Memory B cell (primary cell): ENCODE measurements at places on chromosomes 6 and 20.

DNA sequence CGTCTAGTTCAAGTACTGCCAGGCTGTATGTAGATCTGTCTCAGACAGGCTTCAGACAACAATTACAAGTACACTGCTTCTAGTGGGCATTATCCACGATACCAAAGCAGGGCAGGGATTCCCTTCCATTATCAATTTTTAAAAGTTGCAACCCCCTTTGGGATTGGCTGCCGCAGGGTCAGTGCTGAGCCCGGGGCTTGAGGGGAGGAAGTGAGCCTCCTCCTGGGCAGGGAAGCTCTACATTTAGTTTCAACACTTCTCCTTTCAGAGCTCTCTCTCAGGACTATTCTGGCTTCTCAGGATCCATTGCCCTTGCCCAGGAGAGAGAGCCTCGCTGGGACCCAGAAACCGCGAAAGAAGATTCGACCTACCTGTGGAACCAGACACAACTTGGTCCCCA, 1.5 kb downstream of the HTR1B start:
- no peak for DNase-seq

GRCh38 chr20:990293-990959, 11.7 kb downstream of the RSPO4 start:
- DNase-seq = no peak

- no peak for DNase-seq
These were observed 32.3 kb downstream of the RPRD1B start for GRCh38 chr20:38065764-38066375.

GRCh38 chr20:17648791-17649730, 33.0 kb downstream of the RRBP1 start:
- no peak for DNase-seq

DNA sequence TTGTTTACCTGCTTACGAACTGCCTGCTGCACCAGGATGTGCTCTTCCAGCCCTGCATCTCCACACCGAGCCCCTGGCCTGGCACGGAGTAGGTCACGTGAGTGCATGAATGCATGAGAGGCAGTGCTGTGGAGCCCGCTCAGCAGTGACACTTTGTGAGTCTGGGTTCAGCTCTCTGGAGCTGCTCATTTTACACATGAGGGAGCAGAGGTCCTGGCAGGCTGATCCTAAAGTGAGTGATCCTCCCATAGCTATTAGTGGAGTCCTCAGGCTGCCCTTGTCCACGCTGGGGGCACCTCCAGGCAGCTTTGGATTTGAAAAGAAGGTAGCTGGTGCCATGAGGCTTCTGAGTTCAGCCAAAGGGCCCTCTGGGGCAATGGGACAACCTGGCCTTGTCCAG, 64.2 kb downstream of the EDN3 start:
- DNase-seq = no peak

GRCh38 chr6:43395776-43396175, 26.3 kb upstream of the ZNF318 start:
- DNase-seq = no peak

DNA sequence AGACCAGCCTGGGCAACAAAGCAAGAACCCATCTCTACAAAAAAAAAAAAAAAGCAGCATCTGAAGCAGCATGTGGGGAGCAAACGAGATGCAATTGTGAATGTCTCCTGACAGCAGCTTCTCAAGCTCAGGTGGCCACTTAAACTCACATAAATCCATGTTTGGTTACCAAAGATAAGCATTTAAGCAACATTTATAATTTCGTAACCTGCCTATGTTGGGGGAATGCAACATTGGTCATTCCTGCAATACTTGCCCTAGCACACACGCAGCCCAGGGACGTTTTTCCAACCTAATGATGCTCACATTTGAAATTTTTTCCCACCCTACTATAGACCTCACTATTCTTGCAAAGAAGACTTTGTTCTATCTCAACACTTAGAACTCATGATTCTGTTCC, 113.3 kb downstream of the ZFP64 start:
- DNase-seq = no peak

DNA sequence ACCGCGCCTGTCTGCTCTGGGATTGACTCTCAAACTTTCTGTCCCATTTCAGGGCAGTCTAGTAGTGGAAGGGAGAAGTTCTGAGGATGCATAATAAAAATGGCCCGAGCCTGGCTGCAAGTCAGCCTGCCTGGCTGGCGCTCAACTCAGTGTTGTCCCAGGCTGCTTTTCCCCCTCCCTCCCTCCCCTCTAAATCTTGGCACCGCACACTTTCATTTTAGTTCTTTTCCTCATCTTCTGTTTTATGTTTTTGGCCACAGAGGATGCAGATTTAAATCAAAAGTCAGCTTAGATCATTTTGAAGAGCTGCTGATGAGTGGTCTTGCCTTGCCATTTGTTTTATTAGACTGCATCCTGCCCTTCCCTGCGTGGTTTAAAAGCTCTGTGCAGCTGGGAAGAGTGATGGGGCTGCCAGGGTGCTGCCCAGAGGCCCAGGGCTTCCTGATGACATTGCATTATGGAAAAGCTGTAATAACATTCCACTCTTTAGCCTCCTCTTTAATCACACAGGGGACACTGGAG, 6.5 kb upstream of the UQCC2 start:
- DNase-seq = no peak

GRCh38 chr6:134544737-134545136, 226.8 kb upstream of the SGK1 start:
- no peak for DNase-seq

DNA sequence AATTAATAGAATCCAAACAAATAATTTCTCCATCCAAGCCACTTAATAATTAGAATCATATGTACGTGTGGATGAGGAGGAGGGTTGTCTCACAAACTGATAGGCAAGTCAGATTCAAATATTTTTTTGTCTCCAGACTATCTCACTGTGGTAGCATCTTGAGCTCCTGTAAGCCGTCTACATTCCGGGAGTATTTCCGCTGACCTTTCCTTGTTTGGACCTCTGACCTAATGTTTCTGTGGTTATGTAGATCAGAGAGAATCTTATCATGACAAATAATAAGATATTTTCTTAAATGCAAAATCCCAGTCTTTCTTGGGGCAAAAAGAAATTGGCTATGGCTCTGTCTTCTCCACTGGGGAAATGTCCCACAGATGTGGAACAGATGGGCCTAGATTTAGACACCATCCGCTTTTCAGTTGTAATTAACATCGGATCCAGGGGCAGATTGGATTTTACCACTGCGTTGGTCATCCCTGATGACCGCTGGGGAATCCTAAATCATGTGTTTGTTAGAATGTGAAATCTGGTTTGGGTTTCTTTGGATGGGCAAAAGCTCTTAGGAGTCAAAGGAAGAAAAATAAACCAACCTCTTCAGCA, 197.1 kb upstream of the RIN2 start:
- no peak for DNase-seq

DNA sequence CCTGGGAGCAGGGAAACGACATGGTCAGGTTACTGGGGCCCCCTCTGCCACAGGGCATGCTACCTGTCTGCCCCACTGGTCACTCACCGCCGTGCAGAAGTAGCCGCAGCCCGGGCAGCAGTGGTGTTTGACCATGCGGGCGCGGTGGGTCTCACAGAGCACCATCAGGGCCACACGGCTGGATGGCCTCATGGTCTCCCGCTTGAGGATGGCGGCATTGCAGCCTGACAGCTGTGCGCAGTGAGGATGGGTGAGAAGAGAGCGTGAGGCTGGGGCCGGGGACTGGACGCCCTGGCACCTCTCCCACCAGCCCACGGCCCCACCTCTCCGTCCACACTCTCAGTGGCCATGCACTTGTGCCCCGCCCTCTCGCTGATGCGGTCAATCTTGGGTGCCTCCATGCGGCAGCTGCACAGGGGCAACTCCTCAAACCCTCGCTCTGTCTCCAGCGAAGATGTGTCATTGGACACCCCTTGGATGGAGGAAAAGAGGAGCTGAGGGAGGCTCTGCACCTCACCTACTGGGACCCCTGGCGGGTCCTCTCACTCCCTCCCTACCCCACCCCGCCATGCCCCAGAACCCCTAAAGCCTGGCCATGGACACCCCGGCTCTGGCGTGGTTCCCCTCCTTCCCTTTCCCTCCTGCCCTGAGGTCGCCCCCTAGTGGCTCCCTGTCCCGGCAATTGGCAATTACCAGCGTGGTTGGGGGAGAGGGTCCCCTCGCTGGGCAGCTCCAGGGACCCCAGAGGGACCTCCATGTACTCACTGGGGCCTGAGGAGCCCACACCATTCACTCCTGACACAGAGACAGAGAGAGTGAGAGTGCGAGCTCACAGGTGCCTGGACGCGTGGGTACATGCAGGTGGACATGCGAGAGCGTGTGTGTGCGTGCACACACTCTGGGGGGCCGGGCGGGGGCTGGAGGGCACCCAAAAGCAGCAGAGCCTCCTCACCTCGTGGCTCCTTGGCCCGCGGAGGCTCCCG, 8.9 kb downstream of the EHMT2 start:
- peak; percentile 58 for DNase-seq

DNA sequence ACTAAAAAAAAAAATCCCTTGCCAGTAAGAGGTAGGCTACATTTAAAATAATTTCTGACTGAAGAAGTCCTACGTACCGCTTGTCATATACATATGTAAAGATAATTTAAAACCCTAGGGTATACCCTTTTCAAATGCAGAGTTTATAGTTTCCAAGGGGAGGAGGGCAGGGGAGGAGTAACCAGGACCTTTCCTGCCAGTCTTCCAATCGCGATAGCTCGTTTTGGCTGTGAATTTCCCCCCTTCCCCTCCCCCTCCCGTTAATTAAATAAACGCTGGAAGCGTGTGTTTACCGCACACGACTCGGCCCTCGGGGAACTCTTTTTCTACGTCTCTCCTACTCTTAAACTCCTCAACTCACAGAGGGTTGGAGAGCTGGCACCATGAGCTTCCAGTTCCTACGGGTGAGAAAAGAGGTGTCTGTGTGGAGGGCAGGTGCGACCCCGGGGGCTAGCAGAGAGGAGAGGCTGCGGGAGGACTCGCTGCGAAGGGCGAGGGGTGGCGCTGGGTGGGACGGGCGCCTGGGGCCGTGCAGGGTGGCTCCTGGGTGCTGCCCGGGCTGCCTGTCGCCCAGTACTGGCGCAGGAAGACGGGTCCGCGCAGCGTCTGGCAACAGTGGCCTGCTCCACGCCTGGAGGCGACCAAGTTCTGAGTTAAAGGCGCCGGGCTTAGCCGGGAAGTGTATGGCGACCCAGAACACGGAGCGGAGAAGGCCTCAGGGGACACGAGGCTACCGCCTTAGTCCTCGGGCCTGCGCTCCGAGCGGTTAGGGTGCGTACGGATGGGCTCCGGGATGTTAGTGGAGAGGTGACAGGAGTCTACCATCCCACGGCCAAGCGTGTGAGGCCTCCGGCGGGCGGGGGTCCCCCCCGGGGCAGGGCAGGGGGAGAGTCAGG, 4.1 kb upstream of the TFAP2C start:
- no peak for DNase-seq

DNA sequence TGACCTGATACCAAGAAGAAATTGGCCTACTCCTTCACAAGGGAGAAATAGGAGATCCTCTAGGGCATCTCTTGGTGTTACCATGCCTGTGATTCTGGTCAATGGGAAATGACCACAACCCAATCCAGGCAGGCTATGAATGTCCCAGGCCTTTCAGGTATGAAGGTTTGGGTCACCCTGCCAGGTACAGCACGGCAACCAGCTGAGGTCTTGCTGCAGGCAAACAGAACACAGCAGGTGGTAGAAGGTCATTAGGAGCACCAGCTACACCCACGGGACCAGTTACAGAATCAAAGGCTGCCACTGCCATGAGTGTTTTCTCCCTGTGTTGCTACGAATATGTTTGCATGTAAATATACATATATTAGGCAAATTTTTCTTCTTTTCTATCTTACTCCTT, 202.3 kb downstream of the ERMARD start:
- DNase-seq = no peak

DNA sequence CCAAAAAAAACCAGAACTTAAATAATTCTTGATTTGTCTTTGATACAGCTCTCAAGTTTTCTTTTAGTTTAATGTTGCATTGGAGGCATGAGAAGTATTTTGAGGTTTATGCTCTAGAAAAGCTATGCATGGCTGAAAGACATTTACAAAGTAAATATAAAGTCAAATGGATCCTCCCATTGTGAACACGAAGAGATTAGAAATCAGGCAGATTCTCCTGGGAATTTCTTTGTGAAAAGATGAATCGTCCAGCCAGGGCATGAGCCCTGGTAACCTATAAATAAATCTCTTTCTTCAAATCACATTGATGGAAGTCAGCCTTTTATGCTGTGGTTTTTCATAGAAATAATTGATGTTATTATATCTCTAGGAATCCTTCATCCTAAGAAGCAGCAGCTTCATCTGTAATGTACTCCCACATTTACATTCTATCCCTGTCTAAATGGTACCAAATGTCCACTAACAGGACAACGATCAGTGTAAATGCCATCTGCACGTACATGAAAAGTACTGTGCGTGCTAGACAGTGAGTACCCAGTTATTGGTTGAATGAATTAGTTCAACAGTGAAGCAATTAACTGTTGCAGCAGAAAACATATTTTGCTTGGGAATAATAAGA, 143.6 kb downstream of the ALDH8A1 start:
- DNase-seq = no peak

GRCh38 chr20:38350879-38351775, 4.8 kb downstream of the LBP start:
- no peak for DNase-seq

- DNase-seq = peak; percentile 11
These were observed 661 bp downstream of the LCA5 start for GRCh38 chr6:79536585-79536953.

- DNase-seq = no peak
These were observed 64.2 kb upstream of the CCN6 start for GRCh38 chr6:111989743-111990142.

- DNase-seq = peak; percentile 70
These were observed 96.3 kb upstream of the GCM1 start for GRCh38 chr6:53244958-53245357.

DNA sequence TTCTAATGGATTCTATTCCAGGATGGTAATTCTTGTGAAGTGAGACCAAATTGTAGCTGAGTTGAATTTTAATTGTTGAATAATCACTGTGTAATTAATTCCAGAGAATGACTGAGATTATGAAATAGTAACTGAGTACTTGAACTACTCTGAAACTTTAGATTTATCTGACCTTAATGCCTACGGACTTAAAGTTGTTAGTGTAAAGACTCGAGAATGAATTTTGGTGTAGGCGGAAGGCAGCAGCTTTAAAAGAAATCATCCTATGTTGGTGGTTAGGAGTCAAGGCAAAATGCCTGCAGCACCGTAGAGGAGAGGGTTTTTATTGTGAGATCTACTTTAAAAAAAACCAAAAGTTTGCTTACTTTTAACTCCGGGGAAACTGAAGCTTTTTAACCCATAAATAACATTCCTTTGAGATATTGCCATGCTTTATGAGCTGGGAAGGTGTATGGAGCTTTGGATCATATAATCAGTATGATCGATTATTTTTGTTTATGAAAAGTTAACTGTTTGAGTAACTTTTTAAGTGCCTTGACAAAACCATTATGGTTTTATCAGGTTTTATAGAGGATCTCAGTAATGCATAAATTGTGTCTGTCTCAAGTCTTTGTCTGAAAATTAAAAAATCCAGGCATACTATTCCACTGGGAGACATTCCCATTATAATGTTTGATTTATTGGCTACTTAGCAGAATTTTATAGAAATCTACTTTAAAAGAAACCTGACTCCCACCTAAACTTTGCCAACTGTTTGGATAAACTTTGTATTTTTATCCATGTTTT, 46.1 kb downstream of the MYO6 start:
- no peak for DNase-seq
